ENCODE measurements at places on chromosomes 5 and 9.

- no peak for DNase-seq
Observed at GRCh38 chr5:168978500-168978899, 322.4 kb downstream of the SLIT3 start.

GRCh38 chr5:1129711-1130055 is 17.8 kb upstream of the SLC12A7 start:
- no peak for DNase-seq

DNA sequence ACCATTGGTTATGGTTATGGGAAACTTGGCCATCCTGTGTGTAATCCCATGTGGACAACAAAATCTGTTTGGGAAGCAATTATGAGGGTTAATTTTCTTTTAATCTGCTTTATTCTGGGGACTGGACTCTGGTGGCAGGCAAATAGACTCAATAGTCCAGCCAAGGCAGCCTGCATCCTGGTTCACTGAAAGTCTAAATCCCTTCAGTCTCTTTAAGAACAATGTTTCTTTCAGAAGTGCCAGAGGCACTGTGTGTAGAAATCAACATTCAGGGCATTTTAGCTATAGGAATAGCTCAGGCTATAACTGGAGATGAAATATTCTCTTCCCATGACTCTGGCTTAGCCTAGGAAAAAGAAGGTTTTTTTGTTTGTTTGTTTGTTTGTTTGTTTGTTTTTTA is 118.0 kb downstream of the SPATA31D1 start:
- DNase-seq = peak; percentile 53

DNA sequence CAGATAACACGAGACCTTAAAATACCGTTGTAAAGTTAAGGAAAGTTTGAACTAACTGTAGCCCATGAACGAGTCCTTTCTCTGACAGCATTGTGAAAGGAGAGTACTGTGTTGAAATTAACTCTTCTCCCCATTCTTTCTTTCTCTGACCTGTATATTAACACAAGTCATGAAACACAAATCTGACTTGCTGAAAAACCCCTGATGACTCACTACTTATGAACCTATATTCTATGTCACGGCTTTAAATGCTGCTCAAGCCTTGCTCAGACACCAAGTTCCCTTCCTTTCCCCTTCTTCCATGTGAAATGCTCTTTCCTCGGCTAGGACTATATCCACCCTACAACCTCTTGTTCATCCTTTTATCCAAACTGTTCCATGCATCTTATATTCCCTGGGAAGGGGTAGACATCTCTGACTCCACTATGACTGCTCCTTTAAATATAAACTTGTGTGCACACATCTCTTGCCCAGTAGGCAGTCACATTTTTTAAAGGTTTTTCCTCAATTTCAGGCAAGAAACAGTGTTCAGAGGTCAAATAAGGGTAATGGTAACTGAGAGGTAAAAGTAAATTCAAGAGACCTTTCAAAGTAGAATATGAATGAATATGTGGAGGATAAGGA is 142.9 kb downstream of the NFIB start:
- peak; percentile 3 for DNase-seq

GRCh38 chr5:72151169-72151568 is 43.9 kb downstream of the MAP1B start:
- no peak for DNase-seq

DNA sequence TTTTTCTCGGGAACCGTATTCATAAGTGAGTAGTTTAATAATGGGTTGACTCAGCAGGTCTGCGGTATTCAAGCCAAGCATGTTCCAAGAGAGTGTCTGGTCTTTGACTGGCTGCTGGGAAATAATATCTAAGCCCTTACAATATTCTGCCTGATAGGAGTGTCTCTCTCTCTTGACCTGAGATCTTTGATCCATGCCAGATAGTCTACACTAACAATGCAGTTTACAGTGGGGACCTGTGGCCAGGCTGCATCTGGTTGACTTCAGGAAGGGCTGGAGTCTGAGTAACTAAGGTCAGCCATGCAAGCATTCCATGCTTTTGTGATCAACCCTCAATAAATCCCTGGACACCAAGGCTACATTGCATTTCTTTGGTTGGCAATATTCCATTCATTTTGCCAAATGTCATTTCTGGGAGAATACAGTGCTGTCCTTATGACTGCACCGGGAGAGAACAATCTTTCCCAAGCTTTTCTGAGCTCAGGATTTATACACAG is 195.5 kb downstream of the SEMA5A start:
- no peak for DNase-seq

GRCh38 chr5:157594675-157595459 is 19.3 kb upstream of the ADAM19 start:
- no peak for DNase-seq

GRCh38 chr9:17509701-17510100 is 69.2 kb upstream of the SH3GL2 start:
- DNase-seq = no peak

DNA sequence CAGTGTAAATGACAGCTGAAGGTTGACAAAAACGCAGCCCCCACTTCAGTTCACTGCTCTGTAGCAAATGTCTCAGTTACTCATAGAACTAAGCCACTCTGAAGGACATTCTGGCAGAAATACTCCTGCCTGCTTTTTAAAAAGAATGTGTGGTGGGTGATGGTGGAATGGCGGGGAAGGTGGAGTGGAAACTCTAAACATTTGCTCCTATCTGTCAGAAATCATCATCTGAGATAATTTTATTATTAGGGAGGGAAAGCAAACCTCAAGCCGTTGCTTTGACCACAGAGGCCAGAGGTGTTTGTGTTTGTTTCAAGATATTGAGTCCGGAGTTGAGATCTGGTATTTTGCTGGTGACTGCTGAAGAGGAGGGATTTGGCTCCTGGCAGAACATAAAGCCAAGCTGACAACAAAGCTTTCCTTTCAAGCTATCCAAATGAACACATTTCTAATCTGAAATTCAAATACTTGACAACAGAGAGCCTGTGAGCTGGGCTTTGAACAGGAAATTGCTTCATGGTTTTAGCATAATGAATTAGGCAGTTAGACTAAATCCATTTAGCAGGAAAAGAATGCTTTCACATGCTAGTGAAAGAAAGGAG is 362.7 kb downstream of the CSNK1G3 start:
- peak; percentile 56 for DNase-seq

DNA sequence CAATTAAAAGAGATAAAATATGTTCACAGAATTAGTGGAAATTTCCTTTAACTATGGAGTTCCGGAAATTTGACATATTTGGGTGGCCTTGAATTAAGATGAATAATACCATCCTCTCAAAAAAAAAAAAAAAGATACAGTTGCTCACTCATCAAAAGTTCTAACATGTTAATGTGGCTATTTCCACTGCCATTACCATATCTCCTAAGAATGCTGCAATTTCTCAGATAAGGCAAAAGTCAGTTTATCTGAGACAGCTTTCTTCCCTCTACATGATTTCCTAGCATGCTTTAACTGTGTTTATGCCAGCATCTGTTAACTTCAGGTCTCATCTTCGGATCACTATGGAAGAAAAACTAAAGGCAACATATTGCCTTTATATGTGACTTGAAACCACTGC is 2.6 kb downstream of the FASTKD3 start:
- no peak for DNase-seq

DNA sequence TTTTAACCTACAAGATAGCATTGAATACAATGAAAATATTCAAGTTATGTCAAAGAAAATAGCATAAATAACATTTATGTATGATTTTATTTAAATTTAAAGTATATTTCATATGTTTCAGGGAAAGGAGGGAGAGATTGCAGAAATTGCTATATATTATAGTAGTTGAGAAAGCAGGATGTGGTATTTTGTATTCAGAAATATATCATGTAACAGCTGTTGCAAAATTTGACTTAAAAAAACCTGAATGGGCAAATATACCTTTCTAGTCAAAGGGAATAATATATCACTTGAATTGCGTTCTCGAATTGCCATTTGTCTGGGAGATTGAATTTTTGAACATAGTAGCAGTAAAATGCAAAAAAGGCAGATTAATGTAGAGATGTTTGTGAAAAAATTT is 80.6 kb downstream of the PAM start:
- no peak for DNase-seq

- peak; percentile 2 for DNase-seq
Observed at GRCh38 chr5:60883229-60883628, 39.2 kb upstream of the ELOVL7 start.

DNA sequence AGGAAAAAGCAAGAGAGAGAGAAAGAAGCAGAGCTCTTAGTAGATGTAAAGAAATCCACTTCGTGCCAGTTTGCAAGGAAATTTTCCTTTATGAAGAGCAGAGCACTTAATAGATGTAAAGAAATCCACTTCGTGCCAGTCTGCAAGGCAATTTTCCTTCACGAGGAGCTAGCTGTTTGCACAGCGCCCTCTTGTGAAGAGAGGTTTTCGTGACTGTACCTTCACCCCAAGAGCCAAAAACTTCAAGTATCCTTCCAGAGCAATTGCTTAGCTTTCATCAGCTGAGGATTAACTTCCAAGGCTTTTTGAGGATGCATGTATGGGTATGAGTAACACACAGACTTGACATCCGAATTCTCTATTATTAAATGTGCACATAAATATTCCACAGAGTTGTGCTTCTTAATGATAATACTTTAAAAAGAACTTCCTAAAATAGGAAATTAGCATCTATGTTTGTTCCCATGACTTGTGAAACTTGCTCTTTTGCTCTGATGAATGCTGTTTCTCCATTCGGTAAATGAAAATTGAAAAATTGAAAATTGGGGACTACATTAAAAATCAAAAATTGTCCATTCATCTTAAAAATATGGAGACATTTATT is 525.6 kb downstream of the PDE4D start:
- DNase-seq = peak; percentile 20

- DNase-seq = no peak
Observed at GRCh38 chr9:20305452-20305851, 316.8 kb downstream of the MLLT3 start.

GRCh38 chr5:45038366-45038987 is 229.7 kb downstream of the MRPS30 start:
- DNase-seq = peak; percentile 54

- no peak for DNase-seq
Observed at GRCh38 chr5:78504704-78505677, 143.6 kb downstream of the LHFPL2 start.

- DNase-seq = peak; percentile 23
Observed at GRCh38 chr9:89606624-89607311, 2.0 kb downstream of the GADD45G start.

DNA sequence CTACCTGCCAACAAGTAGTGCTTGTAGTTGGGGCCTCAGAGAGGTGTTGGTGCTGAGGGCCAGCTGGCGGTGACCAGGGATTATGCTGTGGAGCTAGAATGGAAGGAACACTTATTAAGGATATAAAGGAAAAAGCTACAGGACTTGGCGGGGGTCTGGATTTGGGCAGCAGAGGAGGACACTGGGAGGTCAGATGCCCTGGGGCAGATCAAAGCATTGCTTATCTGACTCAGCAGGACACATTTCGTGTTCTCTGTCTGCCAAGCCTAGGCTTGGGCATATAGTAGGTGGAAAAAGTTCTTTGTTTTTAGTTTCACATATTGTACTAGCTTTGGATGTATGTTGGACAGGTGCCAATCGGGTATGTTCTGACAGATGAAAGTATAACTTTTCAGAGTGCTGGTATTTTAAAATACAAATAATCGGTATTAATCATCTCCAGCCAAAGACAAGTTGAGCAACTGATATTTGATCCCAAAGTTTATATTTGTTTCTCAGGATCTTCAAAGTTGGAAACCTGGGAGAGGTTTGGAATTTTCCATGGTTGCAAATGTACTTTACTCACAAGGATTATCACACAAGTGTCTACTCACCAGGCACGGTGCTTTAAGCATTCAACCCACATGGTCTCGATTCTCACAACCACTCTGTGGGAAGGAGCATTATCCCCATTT is 69.4 kb downstream of the IQGAP2 start:
- no peak for DNase-seq

DNA sequence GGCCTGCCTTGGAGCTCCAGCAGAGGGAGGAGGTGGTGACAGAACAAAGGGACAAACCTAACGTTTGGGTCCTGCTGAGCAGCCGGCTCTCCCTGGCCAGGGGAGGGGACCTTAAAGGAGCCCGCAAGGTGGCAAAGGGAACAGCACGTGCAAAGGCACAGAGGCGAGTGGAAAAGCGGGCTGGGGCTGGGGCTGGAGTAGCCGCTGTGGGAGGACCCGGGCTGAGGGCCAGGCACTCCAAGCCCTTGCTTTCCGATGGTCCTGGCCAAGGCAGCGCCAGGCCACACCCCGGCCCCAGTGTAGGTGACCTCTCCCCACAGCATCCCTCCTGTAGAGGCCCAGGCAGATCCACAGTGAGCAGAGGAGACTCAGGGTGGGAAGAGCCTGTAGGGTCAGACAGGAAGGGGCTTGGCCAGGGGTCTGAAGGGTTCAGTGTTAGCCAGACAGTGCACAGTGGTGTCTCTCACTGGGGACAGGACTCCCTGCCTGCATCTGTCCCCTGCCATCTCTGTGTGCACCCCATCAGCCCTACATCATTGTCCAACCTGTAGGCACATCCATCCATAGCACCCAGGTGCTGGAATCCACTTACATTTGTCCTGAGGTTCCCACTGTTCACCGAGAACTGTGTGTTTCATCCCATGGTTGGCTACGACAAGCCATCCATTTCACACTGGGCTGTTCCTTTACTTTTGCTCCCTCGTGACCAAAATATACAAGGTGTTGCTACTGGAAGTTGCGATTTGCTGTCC is 77.0 kb downstream of the NEK6 start:
- DNase-seq = no peak

DNA sequence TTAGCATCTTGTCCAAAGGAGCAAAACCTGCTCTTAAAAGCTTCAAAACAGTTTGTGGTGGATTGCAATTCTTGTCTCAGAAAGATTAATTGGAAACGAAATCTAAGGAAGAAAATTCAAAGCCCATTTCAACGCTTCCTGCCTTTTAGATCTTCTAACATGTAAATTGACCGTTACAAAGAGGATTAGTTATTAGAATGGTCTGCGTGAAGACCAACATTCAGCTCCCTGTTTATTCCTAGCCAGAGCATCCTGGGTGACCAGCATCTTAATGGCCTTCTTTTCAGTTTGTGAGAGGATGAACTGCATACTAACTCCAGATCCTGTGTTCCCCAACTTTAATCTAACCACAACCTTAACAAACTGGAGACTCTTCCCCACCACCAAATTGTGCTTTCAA is 109.9 kb upstream of the SLC1A3 start:
- no peak for DNase-seq

DNA sequence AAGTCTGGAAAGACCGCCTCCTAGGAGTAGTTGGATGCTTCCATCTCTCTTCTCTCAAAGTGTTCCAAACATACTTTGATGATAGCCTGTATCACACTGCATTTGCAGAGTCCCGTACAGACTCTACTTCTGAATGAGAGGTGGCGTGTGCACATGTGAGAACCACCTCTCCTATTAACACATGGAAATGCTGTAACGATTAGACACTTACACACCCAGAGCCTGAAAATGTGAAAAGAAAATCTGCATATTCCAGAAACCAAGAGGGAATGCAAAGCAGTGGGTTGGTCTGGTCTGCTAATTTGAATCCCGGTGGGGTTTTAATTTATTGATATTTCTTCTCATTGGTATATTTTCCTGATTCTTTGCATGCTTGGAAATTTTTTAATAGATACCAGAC is 10.5 kb downstream of the UGCG start:
- DNase-seq = no peak

DNA sequence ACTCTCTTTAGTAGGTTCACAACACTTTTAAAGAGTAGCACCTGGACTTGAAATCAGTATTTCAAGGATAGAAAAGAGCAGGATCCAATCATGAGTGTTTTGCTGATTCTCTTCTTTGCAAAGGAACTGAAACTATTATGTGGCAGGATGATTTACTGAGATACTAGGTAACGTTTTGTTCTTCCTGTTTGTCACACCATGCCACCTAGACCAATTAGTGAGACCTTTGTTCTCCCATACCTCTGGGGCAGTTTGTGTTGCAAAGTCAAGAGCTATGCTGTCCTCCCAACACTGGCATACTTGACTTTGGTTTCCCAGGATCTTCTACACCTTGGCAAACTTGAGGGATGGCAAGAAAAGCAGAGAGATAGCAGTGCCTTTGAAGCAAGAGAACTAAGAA is 43.4 kb downstream of the PPP1R2B start:
- no peak for DNase-seq
